ENCODE measurements at places on chromosomes 4 and X.

DNA sequence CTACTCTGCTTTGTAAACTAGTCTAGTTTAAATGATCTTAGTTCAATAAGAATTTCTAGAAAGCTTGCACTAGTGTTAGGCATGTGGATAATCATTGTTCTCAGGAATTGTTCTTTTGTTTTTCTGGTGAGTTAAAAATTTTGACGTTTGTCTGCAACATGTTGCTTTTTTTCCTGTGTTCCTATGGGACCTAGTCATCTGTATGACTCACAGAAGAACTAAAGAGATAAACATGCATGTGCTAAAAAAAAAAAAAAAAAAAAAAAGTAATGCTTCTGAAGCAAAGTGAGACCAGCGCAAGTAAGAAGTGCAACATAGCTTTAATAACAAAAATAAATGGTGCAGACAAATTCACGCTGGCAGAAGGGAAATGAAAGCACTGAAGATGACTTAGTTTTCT, 471.2 kb downstream of the IQCM start:
- DNase-seq: no peak

DNA sequence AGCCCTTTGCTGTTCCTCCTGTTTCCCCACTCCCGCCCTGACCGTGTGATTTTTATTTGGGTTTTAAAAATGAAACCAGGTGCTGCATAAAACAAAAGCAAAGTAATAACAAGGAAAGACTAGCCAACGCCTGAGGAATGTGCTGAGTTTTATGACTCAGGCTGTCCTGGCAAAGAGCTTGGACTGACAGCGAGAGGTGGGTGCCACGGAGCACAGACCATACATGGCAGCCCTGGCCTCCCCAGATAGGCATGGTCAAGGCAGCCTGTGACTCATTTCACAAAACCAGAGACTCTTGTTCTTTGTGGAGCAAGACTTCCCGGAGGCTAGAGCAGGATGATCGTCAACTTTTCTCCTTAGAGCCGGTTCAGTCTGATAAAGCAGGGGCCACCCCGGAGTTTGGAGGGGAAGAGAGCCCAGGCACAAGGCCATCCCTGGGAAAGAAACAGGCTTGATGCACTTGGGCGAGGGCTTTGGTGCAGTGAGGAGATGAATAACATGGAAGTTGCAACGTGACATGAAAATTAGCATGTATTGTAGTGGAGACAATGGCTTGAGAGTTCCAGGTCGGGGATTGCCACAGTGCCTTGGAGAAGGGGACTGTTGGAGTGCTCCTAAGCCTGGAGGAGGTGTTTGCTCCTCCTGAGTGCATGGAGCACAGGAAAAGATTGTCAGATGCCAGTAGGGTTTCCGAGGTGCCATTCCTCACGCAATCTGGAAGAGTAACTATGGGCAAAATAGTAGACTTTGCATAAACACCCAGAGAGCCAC, 54.8 kb downstream of the C4orf51 start:
- DNase-seq: no peak

DNA sequence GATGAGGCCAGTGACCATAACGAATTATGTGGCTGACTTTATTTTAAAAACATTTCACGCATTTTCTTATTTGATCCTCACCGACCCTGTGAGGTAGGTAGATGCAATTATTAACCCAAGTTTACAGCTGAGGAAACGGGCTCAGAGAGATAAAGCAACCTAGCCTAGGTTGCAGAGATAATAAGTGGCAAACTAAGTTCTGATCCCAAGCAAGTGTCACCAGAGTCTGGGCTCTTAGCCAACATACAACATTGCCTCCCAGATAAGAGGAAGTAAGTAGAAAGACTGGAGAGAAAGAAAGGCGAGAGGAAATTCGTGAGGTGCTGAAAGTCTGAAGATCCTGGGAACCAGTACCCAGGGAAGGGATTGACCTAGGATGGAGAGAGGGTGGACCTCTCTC, 77.4 kb upstream of the GPR50 start:
- DNase-seq: no peak

GRCh38 chr4:924107-925096, 7.7 kb downstream of the GAK start:
- DNase-seq: no peak

DNA sequence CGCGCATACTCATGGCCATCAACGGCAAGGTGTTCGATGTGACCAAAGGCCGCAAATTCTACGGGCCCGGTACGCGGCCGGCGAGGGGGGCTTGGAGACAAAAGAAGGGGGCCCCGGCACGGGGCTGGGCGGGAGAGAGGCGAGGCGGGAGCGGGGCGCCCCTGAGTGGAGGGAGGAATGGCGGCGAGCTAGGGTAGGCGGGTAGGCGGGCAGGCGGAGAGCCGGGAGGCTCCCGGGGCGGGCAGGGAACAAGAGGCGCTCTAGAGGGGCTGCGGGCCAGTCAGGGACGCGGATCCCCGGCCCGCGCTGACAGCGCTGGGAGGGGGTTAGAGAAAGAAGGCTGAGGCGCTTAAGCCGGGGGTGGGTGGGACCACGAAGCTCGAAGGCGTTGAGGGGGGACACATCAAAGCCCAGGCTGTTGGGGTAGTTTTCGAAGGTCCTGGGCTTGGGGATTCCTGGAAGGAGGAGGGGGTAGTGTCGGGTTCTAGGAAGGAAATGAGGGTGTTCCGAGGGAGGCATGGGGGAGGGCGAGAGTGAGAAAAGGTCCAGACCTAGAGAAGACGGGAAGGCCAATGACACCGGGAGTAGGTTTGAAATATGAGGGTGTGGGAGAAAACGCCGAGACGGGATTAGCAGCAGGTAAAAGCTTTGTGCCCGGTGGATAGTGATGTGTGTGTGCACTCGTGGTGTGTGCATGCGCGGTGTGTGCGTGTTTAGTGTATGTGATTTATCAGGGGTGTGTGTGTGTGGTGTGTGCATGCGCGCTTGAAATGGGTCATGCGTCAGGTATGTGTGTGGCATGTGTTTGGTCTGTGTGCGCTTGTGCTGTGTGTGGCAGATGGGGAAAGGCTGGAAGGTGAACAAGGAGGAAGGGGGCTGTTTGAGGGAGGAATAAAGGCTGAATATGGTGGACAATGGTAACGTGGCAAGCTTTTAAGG, 807 bp downstream of the PGRMC1 start:
- DNase-seq: no peak

DNA sequence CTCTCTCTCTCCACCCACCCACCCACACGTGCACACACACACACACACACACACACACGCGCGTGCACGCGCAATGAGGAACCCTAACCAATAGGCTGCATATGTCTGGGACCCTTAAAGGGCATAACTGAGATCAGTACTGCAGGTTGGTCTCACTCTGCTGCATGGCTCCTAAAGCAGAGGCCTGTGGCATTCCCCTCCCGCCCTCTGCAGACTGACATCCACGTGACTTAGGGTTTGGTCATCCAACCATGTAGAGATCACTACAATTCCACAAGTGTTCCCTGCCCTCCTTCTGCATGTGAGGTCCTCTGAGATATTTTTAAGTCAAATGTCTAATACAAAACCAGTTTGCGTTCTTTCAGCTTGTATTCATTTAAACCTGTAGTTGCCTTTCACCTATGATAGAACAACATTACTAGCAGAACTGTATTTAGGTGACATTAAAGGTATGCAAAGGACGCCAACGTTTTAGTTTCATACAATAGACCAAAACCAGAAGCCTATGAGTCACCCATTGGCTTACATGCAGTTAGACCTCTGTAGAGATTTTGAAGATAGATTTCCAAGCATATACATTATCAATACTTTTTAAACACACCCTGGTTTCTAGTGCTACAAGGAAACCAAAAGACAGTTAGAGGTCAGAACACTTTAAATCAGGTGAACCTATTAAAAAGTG, 10.1 kb downstream of the XAGE5 start:
- no peak for DNase-seq
